ENCODE measurements at places on chromosomes 1 and 21. TPM values are rescaled to one million over a fixed set of nuclear protein-coding genes. Genes with fewer than 3 reads are reported as not detected.

GRCh38 chr1:172453153-172453545 is 9.3 kb upstream of the PIGC start:
- H3K27me3 ChIP-seq: no peaks in the 10 kb centered on the region
- peaks cover 18% of the 10 kb centered on the region for H3K4me1 ChIP-seq
- no peak overlapping the region for H3K27ac ChIP-seq
- H3K36me3 ChIP-seq: no peaks in the 10 kb centered on the region
- no peak overlapping the region for H3K4me3 ChIP-seq
- no peak for DNase-seq

- H3K4me3 ChIP-seq: no peak overlapping the region
- no peak for DNase-seq
- H3K4me1 ChIP-seq: peaks cover 11% of the 10 kb centered on the region
- H3K36me3 ChIP-seq: no peaks in the 10 kb centered on the region
- no peaks in the 10 kb centered on the region for H3K27me3 ChIP-seq
Observed at GRCh38 chr1:20148571-20149500, 9.7 kb downstream of the PLA2G2F start.

DNA sequence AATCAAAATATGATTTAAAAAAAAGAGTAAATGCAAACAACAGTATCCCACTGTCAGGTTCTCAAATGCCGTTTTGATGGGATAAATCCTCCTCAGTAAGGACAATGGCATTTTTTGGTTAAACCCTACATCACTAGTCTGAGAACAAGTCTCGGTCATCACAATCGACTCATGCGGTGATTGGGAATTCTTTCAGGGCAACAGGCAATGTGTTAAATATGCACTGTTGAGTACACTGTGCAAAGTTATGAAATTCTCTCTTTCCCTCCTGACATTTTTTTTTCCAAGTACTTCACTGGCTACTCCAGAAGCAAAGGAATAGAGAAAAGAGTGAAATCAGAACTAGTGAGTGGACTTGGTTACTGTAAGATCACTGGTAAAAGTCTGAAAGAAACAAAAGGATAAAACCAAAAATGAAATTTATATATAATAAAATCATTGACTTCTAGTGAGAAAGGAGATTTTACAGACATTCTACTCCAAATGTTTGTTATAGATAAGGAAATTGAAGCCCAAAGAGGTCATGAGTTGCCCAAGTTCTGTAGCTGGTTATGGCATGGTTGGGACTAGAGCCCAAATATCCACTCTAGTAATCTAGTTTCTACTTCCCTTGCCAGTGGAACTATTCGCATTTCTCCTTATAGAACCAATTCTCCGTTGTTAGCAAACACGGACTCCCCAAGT is 111.3 kb downstream of the TGFBR3 start:
- H3K27ac ChIP-seq: no peak overlapping the region
- H3K4me3 ChIP-seq: no peak overlapping the region
- no peaks in the 10 kb centered on the region for H3K36me3 ChIP-seq
- no peaks in the 10 kb centered on the region for H3K27me3 ChIP-seq

- H3K27me3 ChIP-seq: peaks cover 22% of the 10 kb centered on the region
- no peak overlapping the region for H3K27ac ChIP-seq
- H3K4me3 ChIP-seq: no peak overlapping the region
- peaks cover 9% of the 10 kb centered on the region for H3K4me1 ChIP-seq
Observed at GRCh38 chr1:156359973-156360372, 9.0 kb upstream of the RHBG start.

GRCh38 chr21:21295303-21295702 is 297.1 kb downstream of the NCAM2 start:
- no peak overlapping the region for H3K27ac ChIP-seq
- H3K36me3 ChIP-seq: no peaks in the 10 kb centered on the region
- no peak overlapping the region for H3K4me3 ChIP-seq
- no peaks in the 10 kb centered on the region for H3K27me3 ChIP-seq
- no peak for DNase-seq
- H3K4me1 ChIP-seq: no peaks in the 10 kb centered on the region

GRCh38 chr1:242178924-242179708 is 180.2 kb upstream of the MAP1LC3C start:
- no peak overlapping the region for H3K4me3 ChIP-seq
- no peaks in the 10 kb centered on the region for H3K4me1 ChIP-seq
- H3K36me3 ChIP-seq: no peaks in the 10 kb centered on the region
- no peak overlapping the region for H3K27ac ChIP-seq

- H3K4me3 ChIP-seq: no peak overlapping the region
- H3K27ac ChIP-seq: no peak overlapping the region
- no peaks in the 10 kb centered on the region for H3K27me3 ChIP-seq
- DNase-seq: no peak
- no peaks in the 10 kb centered on the region for H3K36me3 ChIP-seq
Observed at GRCh38 chr1:151512801-151513625, 1.8 kb downstream of the CGN start.

The E2F2 gene
- 0.50 TPM for total RNA-seq

- H3K27ac ChIP-seq: no peak overlapping the region
- peaks cover 39% of the 10 kb centered on the region for H3K36me3 ChIP-seq
- no peak for DNase-seq
Observed at GRCh38 chr1:100921110-100921706, 25.3 kb downstream of the SLC30A7 start.

The RBM11 gene
- total RNA-seq: 18.7 TPM

GRCh38 chr1:245209658-245210435 is 55.1 kb downstream of the KIF26B start:
- H3K27ac ChIP-seq: no peak overlapping the region
- H3K27me3 ChIP-seq: no peaks in the 10 kb centered on the region
- DNase-seq: no peak
- no peaks in the 10 kb centered on the region for H3K36me3 ChIP-seq

GRCh38 chr21:42220138-42220701 is 1.3 kb downstream of the ABCG1 start:
- DNase-seq: peak; percentile 94
- peaks cover 9% of the 10 kb centered on the region for H3K36me3 ChIP-seq
- H3K27me3 ChIP-seq: no peaks in the 10 kb centered on the region
- peaks cover 35% of the 10 kb centered on the region for H3K4me1 ChIP-seq
- H3K27ac ChIP-seq: peak overlapping the region; percentile 90
- peak overlapping the region; percentile 91 for H3K4me3 ChIP-seq

The SGIP1 gene
- total RNA-seq: not detected

DNA sequence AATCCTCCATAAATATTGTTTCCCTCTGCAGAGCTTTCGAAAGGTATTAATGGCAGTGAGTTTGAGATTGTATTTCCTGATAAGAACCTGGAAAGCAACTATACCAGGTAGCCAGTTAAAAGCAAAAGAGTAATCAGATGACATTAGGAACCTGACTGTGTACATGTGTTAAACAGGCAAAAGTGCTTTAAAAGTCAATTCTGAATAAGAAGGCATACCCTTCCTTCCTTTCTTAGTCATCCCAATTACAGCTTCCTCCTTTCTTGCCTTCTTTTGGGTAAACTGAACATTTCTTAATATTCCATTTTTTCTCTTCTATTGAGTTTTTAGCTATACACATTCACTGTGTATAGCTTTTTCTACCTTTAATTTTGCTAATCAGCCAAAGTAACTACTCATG is 144.7 kb downstream of the ZNF281 start:
- H3K36me3 ChIP-seq: no peaks in the 10 kb centered on the region
- no peaks in the 10 kb centered on the region for H3K27me3 ChIP-seq
- no peak overlapping the region for H3K27ac ChIP-seq
- DNase-seq: no peak
- no peak overlapping the region for H3K4me3 ChIP-seq

The RGS2 gene
- total RNA-seq: 142 TPM

- no peak for DNase-seq
- no peaks in the 10 kb centered on the region for H3K27me3 ChIP-seq
- H3K36me3 ChIP-seq: peaks cover 21% of the 10 kb centered on the region
- no peaks in the 10 kb centered on the region for H3K4me1 ChIP-seq
Observed at GRCh38 chr1:220250681-220251080, 21.6 kb downstream of the RAB3GAP2 start.

GRCh38 chr1:43548285-43549271 is 17.9 kb downstream of the PTPRF start:
- H3K27me3 ChIP-seq: no peaks in the 10 kb centered on the region
- no peaks in the 10 kb centered on the region for H3K36me3 ChIP-seq
- no peak overlapping the region for H3K4me3 ChIP-seq
- H3K4me1 ChIP-seq: peaks cover 7% of the 10 kb centered on the region
- no peak for DNase-seq

GRCh38 chr1:152034324-152034653 is 2.5 kb downstream of the S100A11 start:
- no peak for DNase-seq
- H3K4me1 ChIP-seq: peaks cover 55% of the 10 kb centered on the region
- peak overlapping the region; percentile 88 for H3K4me3 ChIP-seq
- peak overlapping the region; percentile 86 for H3K27ac ChIP-seq

The CD5L gene
- not detected for total RNA-seq

DNA sequence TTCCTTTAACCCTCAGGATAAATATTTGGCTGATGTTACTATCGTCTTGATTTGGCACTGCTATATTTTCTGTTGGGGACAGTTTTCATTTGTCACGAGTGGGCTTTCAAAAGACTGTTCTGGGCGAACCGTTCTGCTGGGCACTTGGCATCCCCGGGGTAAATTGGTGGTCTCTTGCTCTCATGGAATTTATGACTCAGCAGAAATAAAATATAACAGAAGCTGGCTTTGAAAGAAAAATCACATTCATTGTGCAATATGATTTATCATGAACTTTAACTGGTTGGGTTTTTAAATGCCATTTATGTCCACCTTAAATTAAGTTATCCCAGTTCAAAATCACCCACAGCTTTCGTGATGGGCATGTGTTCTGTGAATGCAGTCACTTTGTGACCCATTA is 147.3 kb downstream of the KAZN start:
- no peaks in the 10 kb centered on the region for H3K27me3 ChIP-seq
- no peak overlapping the region for H3K27ac ChIP-seq
- H3K4me1 ChIP-seq: no peaks in the 10 kb centered on the region
- no peaks in the 10 kb centered on the region for H3K36me3 ChIP-seq
- no peak overlapping the region for H3K4me3 ChIP-seq
- DNase-seq: no peak

- no peak overlapping the region for H3K4me3 ChIP-seq
- no peak for DNase-seq
- no peaks in the 10 kb centered on the region for H3K4me1 ChIP-seq
- no peak overlapping the region for H3K27ac ChIP-seq
Observed at GRCh38 chr1:3127738-3128137, 58.7 kb downstream of the PRDM16 start.

The KRTAP10-8 gene
- total RNA-seq: not detected

DNA sequence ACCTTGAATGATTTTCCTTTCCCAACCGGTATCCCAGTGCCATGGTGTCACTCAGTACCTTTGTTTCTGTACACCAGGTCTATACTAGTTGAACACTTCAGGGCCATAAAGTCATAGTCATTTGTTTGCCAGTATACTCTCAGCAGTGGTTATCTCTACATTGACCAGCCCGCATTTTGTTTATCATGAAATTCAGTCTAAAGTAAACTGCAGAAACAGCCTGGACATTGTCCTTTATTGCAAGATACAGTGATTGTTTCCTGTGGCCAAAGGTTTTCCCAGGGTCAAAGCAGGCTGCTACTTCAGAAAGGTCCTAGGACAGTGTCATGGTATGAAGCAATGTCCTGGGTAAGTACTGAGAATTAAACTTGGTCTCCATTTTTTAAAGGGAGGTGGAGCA is 407.4 kb downstream of the RWDD3 start:
- DNase-seq: no peak
- no peak overlapping the region for H3K4me3 ChIP-seq
- H3K36me3 ChIP-seq: no peaks in the 10 kb centered on the region
- no peaks in the 10 kb centered on the region for H3K4me1 ChIP-seq

The SERTAD4 gene
- not detected for total RNA-seq

- H3K4me1 ChIP-seq: no peaks in the 10 kb centered on the region
- no peaks in the 10 kb centered on the region for H3K27me3 ChIP-seq
- no peak overlapping the region for H3K27ac ChIP-seq
- DNase-seq: no peak
- peaks cover 30% of the 10 kb centered on the region for H3K36me3 ChIP-seq
- H3K4me3 ChIP-seq: no peak overlapping the region
Observed at GRCh38 chr1:198298640-198299039, 141.8 kb downstream of the NEK7 start.

DNA sequence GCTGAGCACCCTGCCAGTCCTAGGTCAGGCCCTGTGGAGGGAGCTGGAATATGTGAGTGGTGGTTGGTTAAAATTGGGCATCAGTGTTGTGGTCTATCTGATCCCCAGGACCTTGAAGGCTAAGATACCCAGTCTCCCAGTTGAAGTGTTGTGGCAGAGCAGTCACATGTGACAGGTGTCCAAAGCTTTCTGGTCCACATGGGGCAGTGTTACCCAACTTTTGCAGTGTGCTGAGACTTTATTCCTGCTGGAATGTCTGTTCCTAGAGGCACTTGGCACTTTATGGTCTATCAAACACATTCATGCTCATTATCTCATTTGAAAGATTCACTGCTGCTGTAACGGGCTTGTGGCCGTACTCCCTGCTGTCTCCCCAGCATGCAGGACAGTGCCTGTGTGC is 21.0 kb upstream of the LORICRIN start:
- peaks cover 10% of the 10 kb centered on the region for H3K27me3 ChIP-seq
- no peaks in the 10 kb centered on the region for H3K36me3 ChIP-seq
- H3K27ac ChIP-seq: no peak overlapping the region
- H3K4me3 ChIP-seq: no peak overlapping the region
- no peaks in the 10 kb centered on the region for H3K4me1 ChIP-seq
- no peak for DNase-seq

- no peaks in the 10 kb centered on the region for H3K27me3 ChIP-seq
- no peak overlapping the region for H3K4me3 ChIP-seq
- H3K4me1 ChIP-seq: peaks cover 35% of the 10 kb centered on the region
- no peak overlapping the region for H3K27ac ChIP-seq
Observed at GRCh38 chr1:159823406-159823805, 3.3 kb upstream of the SLAMF8 start.

GRCh38 chr1:226586116-226586515 is 37.6 kb downstream of the STUM start:
- H3K27me3 ChIP-seq: no peaks in the 10 kb centered on the region
- no peaks in the 10 kb centered on the region for H3K36me3 ChIP-seq
- H3K4me3 ChIP-seq: no peak overlapping the region
- no peak overlapping the region for H3K27ac ChIP-seq
- DNase-seq: no peak

DNA sequence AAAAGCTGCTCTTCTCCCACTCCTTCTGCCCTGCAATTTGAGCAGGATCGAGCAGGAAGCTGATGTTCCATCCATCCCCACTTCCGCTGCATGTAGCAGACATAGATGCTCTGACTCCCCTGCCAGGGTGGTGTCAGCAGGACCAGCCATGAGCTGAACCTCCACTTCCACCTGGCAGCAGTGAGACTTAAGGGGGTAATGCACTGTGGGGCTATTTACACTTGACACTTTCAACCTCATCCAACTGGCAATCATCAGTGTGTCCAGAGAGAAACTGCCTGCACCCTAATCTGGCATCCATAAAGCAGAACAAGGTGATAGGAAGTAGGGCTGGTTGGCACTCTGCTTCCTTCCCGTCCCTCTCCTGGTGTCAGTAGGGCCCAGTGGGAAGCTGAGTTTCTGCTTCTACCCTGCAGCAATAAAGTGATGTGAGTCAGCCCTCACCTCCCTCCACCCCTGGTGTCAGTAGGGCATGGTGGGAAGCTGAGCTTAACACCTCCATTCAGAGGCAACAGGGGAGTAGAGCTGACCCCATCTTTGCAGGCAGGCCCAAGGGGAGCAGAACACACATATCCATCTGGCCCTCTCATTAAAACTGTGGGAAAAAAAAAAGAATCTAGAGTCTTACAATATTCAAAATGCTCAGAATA is 272.3 kb downstream of the PTPRU start:
- no peaks in the 10 kb centered on the region for H3K4me1 ChIP-seq
- no peak overlapping the region for H3K27ac ChIP-seq
- H3K27me3 ChIP-seq: peaks cover 10% of the 10 kb centered on the region
- no peak for DNase-seq
